ENCODE measurements at places on chromosomes 1 and 21.

DNA sequence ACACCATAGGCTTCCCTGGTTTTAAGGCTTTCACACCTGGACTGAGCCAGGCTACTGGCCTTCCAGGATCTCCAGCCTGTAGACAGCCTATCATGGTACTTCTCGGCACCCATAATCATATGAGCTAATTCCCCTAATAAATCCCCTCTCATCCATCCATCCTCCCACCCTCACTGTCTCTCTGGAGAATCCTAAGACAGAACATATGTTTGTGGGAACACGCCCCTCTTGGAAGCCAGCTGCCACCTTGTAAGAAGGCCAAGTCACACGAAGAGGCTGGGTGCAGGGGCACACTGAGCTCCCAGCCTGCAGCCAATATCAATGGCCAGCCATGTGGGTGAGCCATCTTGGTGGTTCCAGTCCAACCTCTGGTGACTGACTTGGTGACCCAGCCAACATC lies 7.4 kb downstream of the CLCC1 start:
- no peak for DNase-seq

DNA sequence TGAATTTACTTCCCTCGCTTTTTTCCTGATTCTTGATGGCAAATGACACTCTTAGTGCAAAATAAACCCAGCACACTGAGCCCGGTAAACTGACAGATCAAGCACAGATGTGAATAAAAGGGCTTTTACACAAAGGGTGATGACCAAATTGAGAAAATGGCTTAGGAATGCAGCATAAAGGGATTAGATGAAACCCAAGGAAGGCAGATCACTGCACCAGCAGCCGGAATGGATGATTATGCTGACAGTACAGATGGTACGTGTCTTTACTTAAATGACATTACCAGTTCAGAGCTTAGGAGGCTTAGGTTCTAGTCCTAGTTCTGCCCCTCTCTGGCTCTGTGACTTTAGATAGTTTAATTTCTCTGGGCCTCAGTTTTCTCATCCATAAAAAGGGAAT lies 12.0 kb downstream of the PKP1 start:
- DNase-seq = no peak

GRCh38 chr21:38188037-38188436 lies 68.8 kb upstream of the KCNJ15 start:
- DNase-seq = no peak

- peak; percentile 79 for DNase-seq
Observed at GRCh38 chr1:117366177-117367045, 838 bp upstream of the MAN1A2 start.

GRCh38 chr1:17949511-17949910 lies 158.1 kb upstream of the IGSF21 start:
- DNase-seq = no peak

DNA sequence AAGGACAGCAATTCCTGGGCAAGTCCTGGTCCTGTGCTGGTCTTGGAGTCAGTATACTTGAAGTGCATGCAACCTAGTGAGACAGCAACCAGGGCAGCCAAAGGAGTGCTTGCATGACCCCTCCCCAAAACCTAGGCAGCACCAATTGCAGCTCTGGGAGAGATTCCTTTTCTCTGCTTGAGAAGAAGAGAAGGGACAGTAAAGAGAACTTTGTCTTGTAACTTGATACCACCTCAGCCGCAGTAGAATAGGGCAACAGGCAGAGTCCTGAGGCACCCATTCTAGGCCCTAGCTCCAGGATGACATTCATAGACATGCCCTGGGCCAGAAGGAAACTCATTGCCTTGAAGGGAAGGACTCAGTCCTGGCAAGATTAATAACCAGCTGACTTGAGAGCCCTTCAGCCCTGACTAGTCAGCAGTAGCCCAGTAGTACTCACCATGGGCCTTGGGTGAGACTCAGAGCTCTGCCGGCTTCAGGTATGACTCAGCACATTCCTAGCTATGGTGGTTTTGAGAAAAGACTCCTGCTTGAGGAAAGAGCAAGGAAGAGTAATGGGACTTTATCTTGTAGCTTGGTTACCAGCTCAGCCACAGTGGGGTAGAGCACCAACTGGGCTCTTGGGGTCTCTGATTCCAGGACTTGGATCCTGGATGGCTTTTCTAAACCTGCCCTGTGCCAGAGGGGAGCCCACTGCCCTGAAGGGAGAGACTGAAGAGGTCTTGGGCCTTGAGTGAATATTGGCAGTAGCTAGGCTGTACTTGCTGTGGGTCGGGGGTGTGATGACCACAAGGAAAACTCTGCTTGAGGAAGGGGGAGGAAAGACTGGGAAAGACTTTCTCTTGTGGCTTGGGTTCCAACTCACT lies 51.7 kb upstream of the ACADM start:
- no peak for DNase-seq

DNA sequence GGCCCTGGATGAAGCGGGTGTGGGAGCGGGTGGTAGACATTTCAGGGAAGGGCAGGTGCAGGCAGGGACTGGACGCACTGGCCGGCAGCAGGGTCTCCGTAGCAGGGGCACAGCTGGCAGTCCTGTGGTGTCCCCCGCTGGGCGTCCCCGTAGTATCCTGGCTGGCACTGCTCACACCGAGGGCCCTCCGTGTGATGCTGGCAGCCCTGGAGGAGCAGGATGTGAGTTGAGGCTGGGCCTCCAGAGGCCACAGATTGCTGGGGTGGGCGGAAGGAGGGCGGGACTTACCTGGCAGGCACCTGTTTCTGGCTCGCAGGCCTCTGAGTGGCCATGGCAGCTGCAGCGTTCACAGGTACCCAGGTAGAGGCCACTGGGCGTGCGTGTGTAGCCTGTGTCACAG lies 62.3 kb downstream of the LDLRAD2 start:
- no peak for DNase-seq

DNA sequence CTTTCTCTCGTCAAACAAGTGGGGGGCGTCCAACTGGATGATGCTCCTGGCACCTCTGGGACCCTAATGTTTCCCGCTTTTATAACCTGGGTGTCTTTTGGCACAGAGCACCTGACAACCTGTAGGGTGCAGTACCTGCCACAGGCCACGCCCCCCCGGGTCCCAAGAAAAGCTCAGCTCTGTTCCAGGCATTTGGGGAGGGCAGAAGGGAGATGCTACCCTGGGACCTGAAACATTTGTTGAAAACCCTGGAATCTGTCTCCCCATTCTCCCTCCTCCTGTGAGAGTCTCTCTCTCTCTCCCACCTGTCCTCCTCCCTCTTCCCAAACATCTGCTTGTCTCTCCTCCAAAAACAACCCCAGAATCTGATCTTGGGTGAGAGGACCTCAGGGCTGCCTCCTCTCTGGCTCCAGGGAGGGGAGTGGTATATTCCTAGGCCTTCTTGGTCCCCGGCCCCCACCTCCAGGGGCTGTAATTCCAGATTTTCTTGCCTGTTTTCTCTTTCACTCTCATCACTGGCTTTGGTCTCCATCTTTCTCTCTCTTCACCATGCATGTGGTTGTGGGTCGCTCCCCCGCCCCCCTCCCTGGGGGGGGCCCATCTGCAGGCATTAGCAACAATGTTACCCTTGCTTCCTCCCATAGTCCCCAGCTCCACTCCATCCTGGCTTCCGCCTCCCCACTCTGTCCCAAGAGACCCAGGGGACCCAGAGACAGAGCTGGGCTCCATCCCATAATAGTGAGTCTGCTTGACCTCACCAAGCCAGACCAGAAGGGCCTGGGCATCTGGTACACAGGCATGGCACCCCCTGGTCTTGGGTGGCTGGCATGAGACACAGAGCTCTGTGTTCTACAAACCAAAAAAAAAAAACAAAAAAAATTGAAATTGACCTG lies 4.1 kb downstream of the AHDC1 start:
- DNase-seq = no peak

- DNase-seq = no peak
Observed at GRCh38 chr21:33751120-33751519, 108.8 kb downstream of the ITSN1 start.

GRCh38 chr1:209721323-209721722 lies 16.7 kb downstream of the HSD11B1 start:
- no peak for DNase-seq

- no peak for DNase-seq
Observed at GRCh38 chr1:73813716-73814115, 384.3 kb downstream of the LRRIQ3 start.

GRCh38 chr1:14759843-14760242 lies 161.4 kb downstream of the KAZN start:
- DNase-seq = no peak

- DNase-seq = no peak
Observed at GRCh38 chr21:36522219-36522808, 42.4 kb upstream of the CLDN14 start.

DNA sequence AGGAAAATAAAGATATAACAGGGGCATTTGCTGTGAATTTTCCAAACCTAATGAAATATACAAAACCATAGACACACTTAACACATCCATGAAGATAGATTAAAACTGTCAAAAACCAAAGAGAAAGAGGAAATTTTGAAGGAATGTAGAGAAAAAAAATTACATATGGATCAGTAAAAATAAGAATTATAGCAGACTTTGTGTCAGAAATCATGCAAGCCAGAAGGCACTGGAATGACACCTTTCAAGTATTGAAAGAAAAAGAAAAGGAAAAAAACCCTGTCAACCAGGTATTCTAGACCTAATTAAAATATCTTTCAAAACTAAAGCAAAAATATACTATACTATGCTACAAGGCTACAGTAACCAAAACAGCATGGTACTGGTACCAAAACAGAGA lies 125.8 kb upstream of the PALMD start:
- no peak for DNase-seq

GRCh38 chr1:225695578-225696337 lies 42.8 kb upstream of the ENAH start:
- no peak for DNase-seq

GRCh38 chr1:18693256-18694098 lies 62.8 kb downstream of the PAX7 start:
- no peak for DNase-seq

- no peak for DNase-seq
Observed at GRCh38 chr1:218347723-218348627, 2.8 kb downstream of the TGFB2 start.

GRCh38 chr21:33078907-33079582 lies 9.1 kb downstream of the OLIG1 start:
- DNase-seq = no peak

DNA sequence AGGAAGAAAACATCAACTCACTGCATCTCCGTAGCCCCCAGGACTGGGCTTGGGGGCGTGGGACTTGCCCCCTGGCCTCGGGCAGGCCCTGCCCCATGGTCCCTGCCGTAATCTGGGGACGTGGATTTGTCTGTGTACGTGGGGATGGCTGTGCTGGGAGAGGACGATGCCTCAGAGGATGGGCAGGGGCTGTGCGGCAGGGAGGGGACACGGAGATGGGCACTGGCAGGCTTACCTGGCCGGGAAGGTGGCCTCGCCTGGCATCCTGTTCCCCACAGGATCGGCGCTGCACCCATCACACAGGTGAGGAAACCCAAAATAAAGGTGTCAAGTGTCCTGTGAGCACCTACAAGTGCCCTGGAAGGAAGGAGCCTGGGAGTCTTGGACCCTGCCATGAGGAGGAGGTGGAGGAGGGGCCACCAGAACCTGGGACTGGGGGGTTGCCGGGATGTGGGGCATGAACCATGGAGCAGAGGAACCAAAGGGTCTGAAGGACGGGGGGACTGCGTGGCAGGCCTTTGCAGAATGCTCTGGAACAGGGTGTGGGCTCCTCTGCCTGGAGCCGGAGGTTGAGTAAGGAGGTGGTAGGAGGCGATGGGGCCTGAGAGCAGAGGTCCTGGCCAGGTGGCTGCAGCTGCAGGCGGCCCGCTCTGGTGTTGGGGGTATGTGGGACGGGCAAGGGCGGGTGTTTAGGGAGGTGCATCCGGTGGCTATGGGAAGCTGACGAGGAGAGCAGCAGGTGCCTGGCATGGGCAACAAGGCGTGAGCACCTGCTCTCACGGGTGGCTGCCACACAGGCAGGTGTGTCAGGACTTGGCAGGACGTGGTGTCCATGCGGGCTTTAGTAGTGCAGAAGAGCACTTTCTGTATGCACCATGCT lies 27.8 kb upstream of the LRRC3 start:
- no peak for DNase-seq

DNA sequence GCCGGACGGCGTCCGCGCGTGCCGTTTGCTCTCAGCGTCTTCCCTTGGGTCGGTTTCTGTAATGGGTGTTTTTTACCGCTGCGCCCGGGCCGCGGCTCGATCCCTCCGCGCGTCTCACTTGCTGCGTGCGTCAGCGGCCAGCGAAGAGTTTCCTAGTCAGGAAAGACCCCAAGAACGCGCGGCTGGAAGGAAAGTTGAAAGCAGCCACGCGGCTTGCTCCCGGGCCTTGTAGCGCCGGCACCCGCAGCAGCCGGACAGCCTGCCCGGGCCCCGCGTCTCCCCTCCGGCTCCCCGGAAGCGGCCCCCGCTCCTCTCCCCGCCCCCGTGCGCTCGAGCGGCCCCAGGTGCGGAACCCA lies 159.8 kb downstream of the RUNX1 start:
- DNase-seq = no peak

DNA sequence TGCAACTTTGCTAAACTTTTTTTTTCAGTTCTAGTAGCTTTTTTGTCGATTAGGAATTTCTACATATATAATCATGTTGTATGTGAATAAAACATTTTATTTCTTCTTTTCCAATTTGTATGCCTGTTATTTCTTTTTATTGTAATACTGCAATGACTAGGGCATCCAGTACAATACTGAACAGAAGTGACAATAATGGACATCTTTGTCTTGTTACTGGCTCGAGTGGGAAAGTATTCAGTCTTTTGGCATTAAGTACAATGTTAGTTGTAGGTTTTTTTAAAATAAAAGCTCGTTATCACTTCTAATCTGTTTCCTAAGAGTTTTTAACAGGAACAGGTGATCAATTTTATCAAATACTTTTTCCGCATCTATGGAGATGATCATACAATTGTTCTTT lies 9.8 kb downstream of the STPG1 start:
- no peak for DNase-seq

DNA sequence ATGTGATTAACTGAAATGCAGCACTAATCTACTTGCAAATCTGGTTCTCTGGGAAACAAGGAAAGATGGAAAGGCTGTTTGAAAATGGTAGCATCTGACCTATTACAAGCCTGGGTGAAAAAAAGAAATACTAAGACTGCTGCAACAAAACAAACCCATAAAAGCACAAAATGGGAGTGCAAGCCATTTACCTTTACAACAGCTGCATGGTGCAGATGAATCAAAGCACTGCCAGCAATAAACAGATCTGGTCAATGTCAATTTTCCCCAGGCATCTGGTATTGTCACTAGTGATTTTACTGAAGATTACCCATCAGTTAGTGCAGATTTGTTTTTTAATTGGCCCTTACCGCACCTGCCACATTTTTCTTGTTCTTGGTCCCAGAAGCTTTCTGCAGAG lies 1341.7 kb downstream of the PLA2G4A start:
- no peak for DNase-seq

DNA sequence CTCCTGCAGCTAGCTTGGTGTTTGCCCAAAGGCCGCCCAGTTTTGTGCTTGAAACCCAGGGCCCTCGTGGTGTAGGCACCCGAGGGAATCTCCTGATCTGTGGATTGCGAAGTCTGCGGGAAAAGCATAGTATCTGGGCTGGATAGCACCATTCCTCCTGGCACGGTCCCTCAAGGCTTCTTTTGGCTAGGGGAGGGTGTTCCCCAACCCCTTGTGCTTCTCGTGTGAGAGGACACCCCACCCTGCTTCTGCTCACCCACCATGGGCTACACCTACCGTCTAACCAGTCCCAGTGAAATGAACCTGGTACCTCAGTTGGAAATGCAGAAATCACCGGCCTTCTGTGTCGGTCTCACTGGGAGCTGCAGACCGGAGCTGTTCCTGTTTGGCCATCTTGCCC lies 403.5 kb downstream of the USP25 start:
- DNase-seq = no peak

GRCh38 chr21:42478504-42478903 lies 17.5 kb downstream of the RSPH1 start:
- DNase-seq = no peak

Data from CD4-positive, alpha-beta T cell (primary cell).